ENCODE measurements at places on chromosomes 7 and 10. TPM values are rescaled to one million over a fixed set of nuclear protein-coding genes. Genes with fewer than 3 reads are reported as not detected.

The TCAF1 gene
- 99.4 TPM for total RNA-seq

The KCNIP2 gene
- 0.17 TPM for total RNA-seq

The RBP4 gene
- total RNA-seq, result 0.17 TPM

The H2BK1 gene
- total RNA-seq, result not detected

The NEURL1 gene
- not detected for total RNA-seq

The NPY gene
- not detected for total RNA-seq

The THNSL1 gene
- 6.0 TPM for total RNA-seq

The GRID2IP gene
- not detected for total RNA-seq

The CPA1 gene
- total RNA-seq, result 0.23 TPM

The KLF14 gene
- total RNA-seq, result not detected

The LIPN gene
- total RNA-seq, result not detected

The KNDC1 gene
- not detected for total RNA-seq

The THSD7A gene
- total RNA-seq, result under 0.01 TPM

The GIMAP4 gene
- total RNA-seq, result not detected

The GRM3 gene
- not detected for total RNA-seq

The LRIT1 gene
- total RNA-seq, result not detected

The UBTD1 gene
- 39.3 TPM for total RNA-seq

The ADIRF gene
- total RNA-seq, result 2.5 TPM

The ZC3HAV1L gene
- total RNA-seq, result 23.9 TPM

The TMEM178B gene
- 0.34 TPM for total RNA-seq

The FBXL13 gene
- 0.63 TPM for total RNA-seq

The EBLN1 gene
- total RNA-seq, result 0.26 TPM

The PLEKHS1 gene
- total RNA-seq, result not detected
